Activated CD4-positive, CD25-positive, alpha-beta regulatory T cell treated with anti-CD3 and anti-CD28 coated beads, Interleukin-2, amount 50 U/mL, for 16 hours (primary cell): ENCODE measurements at places on chromosomes 11 and 22.

GRCh38 chr11:31720671-31721365, 90.3 kb downstream of the PAX6 start:
- DNase-seq: no peak

- DNase-seq: no peak
These were observed 22.0 kb upstream of the CD44 start for GRCh38 chr11:35116762-35117640.

- DNase-seq: no peak
These were observed 4.2 kb downstream of the CCND1 start for GRCh38 chr11:69644962-69645675.

- DNase-seq: no peak
These were observed 35.1 kb downstream of the TRIOBP start for GRCh38 chr22:37731804-37732471.

- DNase-seq: no peak
These were observed 237.0 kb upstream of the MPPED2 start for GRCh38 chr11:30823119-30823518.

- DNase-seq: no peak
These were observed 42.2 kb upstream of the DNAJB7 start for GRCh38 chr22:40904101-40904500.

DNA sequence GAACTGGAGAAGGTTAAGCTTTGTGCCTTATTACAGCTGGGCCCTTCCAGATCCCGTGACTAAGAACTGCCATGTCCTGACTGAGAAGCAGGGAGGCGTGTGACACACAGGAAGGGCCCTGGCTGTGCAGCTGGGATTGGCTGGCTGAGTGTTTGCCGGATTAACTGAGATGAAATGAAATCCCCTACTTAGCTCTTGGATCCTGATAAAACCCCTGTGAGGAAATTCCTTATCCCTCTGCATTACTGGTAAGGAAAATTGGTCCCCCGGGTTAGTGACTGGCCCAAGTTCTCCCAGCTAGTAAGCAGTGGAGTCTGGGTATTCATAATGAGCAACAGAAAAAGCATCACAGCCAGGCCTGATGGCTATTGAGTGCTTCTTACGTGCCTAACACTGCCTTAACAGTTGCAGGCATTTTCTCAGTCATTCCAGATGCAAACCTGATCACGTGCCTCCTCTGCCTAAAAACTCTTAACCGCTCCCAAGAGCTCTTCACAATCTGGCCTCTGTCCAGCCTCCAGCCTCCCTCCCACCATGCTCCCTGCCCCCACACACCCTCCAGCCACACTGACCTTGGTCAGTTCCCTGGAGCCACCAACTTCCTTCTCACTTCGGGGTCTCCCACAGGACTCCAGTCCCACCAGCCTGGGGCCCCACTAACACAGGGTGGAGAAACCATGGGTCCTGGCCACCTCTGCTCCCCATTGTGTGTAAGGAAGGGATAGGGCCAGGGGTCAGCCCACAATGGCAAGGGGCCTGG, 37.8 kb downstream of the ARRB1 start:
- DNase-seq: no peak

GRCh38 chr22:41963453-41964111, 5.7 kb upstream of the SEPTIN3 start:
- DNase-seq: no peak

DNA sequence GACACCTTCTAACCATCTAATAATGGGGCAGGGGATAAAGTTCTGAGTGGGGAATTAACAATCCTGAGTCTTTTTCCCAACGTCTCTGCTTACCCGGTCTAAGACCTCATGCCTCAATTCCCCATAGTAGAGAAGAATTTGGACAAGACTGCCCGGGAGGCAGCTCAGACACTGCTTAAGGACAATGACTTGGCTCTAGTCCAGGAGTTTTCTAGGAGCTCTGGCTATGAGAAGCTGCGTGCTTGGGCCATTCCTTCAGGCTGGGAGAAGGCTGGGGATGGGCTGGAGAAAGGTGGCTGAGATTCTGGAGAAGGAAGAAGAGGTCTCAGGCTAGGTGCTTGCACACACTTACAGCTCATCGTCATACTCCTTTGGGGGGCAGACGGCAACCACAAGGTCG, 19.8 kb upstream of the ABCC8 start:
- DNase-seq: no peak

GRCh38 chr22:25067851-25068421, 115.4 kb downstream of the KIAA1671 start:
- peak; percentile 58 for DNase-seq

DNA sequence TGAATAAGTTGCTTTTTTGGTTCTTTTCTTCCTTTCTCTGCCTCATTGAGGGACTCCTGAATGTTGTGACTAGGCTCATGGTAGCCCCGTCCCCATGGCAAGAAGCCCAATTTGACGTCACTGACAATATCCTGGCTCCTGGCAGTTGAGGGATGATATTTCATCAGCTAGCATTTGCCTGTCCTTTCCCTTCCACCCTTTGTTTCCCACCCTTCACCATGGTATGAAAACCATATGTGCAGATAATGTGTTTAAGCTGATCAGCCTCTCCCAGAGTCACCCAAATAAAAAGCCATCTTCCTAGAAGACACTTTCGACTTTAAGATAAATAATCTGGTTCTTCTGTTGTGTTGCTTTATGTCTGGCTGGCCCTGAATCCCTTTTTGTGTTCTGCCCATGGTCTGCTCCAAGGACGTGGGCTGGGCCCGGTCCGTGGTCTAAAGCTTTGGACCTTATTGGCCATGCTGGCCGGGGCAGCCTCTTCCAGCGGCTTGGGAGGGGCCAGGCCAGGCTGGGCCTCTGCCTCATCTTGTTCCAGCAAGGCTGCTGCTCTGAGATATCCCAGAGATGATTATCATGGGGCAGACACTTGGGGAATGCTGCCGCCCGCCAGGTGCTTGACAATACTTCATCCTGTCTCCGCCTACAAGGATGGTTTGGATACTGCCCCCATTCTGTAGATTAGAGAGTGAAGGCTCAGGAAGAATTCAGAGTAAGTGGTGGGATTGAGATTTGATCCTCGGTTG, 5.1 kb downstream of the TSPAN18 start:
- no peak for DNase-seq

- no peak for DNase-seq
These were observed 673 bp upstream of the SCUBE2 start for GRCh38 chr11:9092072-9092471.

- DNase-seq: no peak
These were observed 141.8 kb downstream of the MPPED1 start for GRCh38 chr22:43553451-43554258.

- DNase-seq: no peak
These were observed 4.4 kb downstream of the MUC5AC start for GRCh38 chr11:1162138-1162475.

GRCh38 chr11:41245184-41245583, 214.3 kb downstream of the LRRC4C start:
- no peak for DNase-seq

DNA sequence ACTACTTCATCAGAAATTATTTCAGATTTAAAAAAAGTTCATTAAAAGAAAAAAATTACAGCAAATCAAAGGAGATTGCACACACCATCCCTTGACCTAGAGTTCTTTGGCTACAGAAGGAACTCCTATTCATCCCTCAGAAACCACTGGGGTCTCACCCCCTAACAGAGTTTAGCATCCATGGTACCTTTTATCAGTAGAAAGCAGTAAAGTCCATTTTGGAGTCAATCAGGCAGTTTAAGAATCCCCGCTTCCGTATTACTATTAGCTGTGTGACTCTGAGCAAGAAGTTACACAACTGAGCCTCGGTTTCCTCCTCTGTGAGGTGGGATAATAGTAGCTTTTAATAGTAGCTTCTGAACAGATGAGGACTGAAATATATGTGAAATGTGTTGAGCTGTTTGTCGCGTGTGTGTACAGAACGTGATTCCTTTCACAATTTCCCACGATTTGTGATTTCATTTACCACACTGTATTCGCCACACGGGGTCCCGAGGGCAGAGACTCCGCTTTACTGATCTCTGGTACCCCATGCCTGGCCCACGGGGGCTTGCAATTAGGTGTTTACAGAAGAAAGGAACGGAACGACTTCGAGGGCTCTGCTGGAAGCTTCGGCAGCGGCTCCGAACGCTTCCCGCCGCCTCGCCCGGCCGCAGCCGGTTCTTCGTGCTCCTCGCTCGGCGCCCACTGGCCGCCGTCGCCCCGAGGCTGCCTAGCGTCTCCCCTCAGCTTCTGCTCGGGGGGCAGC, 72.5 kb upstream of the ZBED5 start:
- DNase-seq: no peak

GRCh38 chr22:49574205-49574880, 253.3 kb downstream of the BRD1 start:
- DNase-seq: no peak

- DNase-seq: no peak
These were observed 2.4 kb downstream of the LTBP3 start for GRCh38 chr11:65555693-65556231.

DNA sequence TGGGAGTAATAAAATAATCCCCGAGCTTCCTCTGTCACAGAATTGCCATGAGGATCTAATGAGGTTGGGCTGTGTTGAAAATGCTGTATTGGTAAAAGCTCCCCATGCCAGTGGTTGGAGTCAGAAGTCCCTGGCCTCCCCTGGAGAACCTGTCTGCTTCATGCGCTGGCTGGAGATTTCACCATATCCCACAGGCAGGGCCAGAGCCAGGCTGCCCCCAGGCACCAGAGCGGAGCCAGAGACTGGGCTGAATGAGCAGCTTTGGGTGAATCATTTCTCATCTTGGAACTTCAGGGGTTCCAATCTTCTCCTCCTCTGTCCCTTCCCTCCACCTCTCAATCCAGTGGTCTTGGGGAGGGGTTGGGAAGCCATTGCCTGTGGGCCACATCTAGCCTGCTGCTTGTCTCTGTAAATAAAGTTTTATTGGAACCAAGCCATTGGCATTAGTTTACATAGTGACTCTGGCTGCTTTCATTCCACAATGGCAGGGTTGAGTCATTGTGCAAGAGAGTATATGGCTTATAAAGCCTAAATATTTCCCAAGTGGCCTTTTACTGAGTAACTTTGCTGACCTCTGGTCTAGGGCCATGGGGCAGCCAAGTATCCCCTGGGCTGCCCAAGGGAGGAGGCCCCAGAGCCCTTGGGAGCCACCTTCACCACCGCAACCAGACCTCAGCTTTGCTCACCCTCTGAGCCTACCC, 35.2 kb downstream of the LRRC10B start:
- no peak for DNase-seq

DNA sequence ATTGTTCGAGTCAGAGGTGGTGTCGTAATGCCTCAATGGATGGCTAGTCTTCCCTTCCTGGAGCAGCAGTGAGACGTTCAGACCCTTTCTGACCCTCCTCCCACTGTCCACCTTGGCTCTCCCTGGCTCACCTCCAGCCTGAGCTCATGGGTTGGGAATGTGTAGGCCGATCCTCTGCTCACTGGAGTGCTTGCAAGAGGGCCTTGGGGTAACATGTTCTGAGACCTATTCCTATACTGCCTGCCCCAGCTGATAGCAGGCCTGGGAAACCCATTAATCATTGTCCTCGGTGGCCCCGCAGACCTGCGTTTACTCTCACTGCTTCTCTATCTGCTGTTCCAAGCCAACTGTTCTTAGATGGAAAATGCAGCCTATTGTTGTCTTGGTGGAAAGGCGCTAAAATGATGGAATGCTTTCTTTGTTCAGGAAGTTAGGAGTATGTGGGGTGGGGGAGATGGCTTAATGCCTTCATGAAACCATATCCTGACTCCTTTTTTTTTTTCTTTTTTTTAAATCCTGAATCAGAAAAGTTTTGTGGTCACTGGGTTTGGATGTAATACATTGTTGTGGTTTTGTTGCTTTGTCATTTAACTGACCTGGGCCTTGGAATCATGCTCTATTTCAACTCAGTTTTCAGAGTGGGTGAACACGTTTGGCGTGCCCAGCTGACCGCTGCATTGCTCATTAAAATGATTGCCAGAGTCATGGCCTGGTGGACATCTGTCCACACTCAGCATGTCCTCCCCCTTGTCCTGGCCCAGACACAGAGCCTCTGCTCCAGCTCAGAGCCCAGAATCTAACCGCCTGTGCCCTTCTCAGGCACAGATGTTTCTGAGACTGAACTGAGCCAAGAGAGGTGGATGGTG, 72.5 kb downstream of the MICAL2 start:
- no peak for DNase-seq

GRCh38 chr22:50260801-50261614, 475 bp downstream of the MAPK12 start:
- no peak for DNase-seq

GRCh38 chr11:2521733-2522630, 77.2 kb downstream of the KCNQ1 start:
- no peak for DNase-seq

- peak; percentile 63 for DNase-seq
These were observed 1.6 kb upstream of the EHBP1L1 start for GRCh38 chr11:65574109-65574810.

DNA sequence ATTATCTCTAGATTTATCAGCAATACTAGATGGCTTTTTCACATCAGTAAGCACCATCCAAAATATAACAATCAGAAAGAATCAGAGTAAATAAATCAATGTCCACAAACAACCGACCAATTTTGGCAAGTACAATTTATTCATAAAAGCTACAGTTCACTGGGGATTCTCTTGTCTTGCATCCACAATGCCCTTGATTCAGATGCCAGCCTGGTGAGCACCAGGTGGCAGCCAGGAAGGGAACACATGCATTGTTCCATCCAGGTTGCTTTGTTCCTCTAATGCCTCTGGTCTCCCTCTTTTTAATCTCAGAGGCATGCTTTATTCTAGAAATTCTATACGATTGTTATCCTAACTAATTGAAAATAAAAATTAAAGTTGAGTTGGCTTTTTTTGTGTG, 242.1 kb upstream of the KIRREL3 start:
- no peak for DNase-seq

GRCh38 chr11:559712-560304, 730 bp downstream of the LMNTD2 start:
- no peak for DNase-seq

- no peak for DNase-seq
These were observed 39.7 kb downstream of the USP35 start for GRCh38 chr11:78228467-78228866.

DNA sequence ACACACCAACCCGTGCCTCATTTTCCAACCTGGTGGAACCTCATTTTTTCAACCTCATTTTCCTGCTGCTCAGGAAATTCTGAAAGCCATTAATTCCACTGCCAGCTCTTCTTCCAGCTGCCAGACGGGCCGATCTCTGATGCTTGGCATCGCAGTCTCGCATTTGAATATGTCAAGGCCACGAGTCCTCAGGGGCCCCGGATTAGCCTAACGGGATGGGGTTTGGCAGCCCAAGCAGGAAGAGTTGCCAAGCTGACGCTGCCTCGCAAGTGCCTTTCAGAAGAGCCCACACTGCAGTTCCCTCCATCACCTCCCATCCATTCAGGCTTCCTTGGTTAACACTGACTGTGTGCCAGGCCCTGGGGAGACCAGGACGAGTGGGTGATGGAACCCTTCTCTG, 8.7 kb downstream of the RASD2 start:
- DNase-seq: no peak

DNA sequence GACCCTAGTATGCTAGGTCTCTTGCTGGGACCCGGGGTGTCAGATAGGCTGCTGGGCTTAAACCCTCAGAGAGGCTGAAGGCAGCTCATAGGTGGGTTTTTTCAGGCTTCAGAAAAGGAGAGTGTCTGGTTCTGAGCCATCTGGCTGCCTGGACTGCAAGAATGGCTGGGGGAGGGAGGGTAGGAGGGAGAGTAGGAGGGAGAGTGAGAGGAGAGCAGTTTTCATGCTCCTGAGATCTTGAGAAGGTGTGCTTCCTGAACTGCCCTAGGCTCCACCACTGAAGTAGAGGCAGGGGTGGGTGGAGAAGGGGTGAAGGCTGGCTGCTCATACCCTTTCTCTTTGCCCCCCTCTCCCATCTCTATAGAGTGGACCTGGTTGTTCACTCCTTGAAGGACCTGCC, 4.6 kb downstream of the HMBS start:
- DNase-seq: no peak
